Keratinocyte (primary cell): ENCODE measurements at places on chromosomes 5 and 9.

- no peak for DNase-seq
Observed at GRCh38 chr5:76771705-76772405, 47.0 kb upstream of the F2RL1 start.

GRCh38 chr9:138052322-138052615, 174.7 kb downstream of the CACNA1B start:
- no peak for DNase-seq

DNA sequence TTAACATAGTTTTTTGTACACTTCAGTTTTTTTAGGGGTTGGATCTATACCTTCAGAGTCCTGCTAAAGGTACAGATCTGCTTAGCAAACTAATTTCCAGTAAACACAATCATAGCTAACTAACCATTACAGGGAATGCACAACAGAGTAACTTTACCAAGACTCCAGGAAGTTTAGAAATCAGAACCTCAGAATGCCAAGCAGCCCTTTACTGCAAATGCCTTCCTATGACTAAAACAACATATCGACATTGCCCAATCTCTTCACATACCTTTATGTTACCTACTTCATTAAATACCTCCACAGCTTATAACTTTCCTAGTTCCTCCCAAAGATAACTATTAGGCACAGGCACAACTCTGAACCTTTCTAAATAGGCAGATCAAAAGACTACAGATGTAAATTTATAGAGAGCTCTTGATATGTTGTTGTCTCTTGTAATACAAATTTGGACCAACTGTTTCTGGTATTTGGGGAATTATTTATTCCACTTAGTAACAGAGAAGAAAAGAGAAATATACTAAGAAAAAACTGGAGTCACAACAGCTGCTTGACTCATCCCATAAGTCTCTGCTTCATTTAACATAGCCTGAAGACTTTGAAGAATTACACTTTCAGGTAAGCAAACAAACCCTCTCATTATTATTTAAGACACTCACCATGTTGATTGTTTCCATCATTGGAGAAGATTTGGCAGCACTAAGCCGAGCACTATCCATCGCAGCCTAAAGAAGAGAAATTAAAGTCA, 46.0 kb upstream of the OR2K2 start:
- no peak for DNase-seq

DNA sequence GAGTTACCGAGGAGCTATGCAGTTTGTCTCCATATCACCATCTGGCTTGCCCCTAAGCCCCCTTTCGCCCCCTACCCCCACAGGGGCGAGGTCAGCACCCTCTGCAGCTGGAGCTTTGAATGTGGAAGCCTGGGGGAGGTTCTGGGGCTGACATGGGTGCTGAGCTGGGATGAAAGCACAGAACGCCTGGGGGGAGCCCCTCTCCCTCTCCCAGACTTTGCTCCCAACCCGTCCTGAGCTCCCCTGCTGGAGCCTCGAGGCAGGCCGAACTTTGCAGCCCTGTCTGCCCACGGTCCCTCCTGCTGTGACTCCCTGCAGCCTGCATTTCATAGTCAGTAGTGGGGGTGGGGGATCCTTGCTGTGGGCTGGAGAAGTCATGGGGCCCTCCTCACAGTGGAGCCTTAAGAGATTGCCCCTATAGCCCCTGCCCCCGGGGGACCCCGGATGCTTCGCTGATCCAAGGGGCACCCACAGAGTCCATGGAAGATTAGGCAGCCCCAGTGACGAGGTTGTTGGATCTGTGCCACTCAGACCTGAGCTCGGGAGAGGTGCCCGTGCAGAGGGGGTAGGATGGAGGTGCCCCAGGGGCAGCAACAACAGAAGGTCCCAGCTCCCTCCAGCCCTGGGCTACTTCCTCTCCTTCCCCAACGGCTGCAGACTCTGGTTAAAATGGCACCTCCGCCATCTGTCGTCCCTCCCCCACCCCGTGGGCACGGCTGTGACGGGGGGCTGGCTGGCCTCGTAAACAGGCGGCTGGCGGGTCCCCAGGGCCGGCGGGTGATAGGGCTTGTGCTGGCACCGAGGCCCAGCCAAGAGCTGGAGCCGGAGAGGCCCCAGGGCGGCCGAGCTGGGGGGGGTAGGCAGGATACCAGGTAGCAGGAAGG, 162.0 kb downstream of the C9orf50 start:
- DNase-seq, result no peak

GRCh38 chr5:150689120-150689519, 11.7 kb downstream of the RBM22 start:
- no peak for DNase-seq

DNA sequence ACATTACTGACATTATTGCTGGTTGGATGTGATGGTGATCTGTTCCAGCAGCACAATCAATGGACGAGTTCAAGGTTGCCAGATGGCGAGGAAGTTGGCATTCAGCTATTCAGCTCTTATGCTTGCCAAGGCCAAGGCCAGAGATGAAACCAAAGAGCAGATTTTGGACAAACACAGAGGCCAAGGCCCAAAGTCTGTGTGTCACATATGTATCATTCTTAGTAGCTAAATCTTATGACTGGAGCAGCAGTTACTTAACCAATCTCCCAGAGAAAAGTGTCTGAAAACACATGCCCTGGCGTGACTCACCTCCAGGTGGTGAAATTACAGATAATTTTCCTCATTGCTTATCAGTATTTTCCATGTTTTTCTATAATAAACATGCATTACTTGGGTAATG, 189.0 kb upstream of the EGFLAM start:
- peak; percentile 25 for DNase-seq

GRCh38 chr5:18601185-18601584, 966.9 kb downstream of the TAF11L14 start:
- DNase-seq, result no peak

DNA sequence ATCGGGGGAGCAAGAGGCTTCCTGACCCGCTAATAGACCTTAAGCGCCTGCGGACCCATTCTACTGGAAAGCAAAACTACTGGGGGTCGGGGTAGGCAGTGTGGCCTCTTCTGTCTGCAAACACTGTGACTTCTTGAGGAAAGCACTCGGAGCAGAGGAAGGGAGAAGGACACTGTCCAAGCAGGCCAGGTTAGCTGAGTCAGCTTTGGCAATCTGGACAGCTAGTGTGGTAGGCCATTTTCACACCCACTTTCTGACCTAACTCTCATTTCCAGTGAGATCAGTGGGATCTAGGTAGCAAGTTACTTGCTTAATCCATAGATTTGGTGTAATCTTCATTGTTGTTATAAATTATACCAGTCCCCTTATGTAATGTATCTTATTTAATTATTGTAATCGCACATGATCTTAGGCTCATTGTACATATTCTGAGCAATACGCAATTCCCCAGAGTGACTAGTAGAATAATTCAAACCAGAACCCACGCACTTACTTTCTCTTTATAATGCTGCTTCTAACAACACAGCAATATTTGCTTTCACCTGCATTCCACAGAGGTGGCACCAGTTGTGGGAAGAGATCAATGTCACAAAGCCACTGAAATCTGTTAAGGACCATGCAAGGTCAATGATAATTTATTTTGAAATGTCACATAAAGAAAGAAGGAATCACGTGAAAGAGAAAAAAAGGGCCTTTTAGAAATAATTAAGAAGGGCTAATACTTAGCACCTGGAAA, 82.9 kb downstream of the NREP start:
- DNase-seq, result no peak

- DNase-seq, result no peak
Observed at GRCh38 chr5:72084876-72085275, 22.4 kb upstream of the MAP1B start.

DNA sequence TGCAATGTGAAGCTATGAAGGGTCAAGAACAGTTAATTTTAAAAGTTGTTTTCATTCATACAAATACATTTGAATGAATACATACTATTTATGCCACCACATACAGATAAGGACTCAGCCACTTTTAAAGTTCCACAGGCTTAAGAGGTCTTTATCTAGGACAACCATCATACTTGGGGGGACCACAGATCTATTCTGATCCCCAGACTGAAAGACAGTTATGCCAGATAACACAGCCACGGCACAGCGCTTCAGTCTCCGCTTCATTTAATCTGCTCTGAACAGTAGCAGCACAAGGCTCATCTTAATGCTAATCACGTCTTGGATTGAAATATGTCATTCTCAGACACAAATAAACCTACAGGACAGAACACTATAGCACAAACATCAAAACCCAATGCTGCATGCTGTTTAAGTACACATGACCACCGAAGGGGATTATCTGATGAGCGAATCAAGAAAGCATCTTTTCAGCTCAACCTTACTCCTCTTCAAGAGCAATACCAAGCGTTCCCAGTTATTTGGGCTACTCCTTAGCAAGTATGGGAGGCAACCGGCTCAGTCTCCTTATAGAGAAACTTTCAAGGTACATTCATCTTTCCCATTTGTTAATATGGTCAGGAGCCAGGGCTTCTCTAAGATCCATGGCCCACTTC, 33.3 kb downstream of the PUM3 start:
- no peak for DNase-seq

- DNase-seq, result no peak
Observed at GRCh38 chr9:87152256-87152655, 204.9 kb upstream of the GAS1 start.

DNA sequence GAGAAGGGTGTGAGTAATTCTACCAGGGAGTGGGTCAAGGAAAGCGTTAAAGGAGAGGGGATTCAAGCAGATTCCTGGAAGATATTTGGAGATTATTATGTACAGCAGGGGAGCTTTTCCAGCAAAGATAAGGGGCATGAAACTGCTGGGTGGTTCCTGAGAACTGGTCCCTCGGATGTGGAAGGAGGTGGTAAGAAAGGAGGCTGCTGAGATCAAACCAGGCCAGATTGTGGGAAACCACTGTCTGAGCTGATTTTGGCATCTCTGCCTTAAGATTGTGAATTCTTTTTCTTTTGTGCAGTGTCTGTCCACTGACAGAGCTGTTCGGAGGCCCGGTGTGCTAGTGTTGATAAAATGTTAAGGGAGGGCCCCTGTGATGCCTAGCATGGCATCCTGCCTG, 45.4 kb downstream of the SNX30 start:
- no peak for DNase-seq

DNA sequence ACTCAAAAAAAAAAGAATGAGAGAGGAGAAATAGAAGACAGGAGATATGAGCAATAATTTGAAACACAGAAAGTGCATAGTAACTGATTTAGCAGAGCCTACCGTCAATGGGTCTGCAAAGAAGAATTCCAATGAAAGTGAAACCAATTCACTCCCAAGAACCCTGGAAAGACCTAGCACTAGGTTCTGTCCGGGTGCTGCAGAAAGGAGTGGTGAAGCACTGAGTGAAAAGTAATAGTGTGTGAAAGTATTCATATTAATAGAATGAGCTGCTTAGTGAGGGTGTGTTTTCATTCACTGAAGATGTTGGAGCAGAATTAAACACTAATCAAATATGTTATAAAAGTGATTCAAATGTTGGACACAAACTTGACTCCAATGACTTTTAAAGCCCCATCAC, 51.3 kb upstream of the SLC30A5 start:
- DNase-seq, result no peak

- DNase-seq, result no peak
Observed at GRCh38 chr5:176319827-176320554, 41.6 kb downstream of the KIAA1191 start.

DNA sequence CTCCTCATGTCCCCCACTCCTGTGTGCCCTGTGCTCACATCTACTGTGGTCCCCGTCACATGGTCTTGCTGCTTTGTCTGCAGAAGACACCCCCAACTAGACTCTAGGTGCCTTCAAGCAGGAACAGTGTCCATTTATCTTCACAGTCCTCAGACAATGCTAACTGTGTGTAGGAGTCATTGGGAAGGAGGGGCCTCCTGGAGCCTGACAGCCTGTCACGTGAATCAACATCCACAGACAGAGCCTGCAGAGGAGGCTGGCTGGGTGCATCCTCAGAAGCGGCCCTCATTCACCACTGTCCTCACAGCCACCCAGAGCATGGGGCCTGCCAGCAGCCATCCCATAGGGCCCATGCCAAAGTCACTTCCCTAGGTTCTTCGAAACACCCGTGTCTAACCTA, 98.7 kb downstream of the MED10 start:
- no peak for DNase-seq

GRCh38 chr5:160269017-160269416, 39.7 kb downstream of the FABP6 start:
- DNase-seq, result no peak

DNA sequence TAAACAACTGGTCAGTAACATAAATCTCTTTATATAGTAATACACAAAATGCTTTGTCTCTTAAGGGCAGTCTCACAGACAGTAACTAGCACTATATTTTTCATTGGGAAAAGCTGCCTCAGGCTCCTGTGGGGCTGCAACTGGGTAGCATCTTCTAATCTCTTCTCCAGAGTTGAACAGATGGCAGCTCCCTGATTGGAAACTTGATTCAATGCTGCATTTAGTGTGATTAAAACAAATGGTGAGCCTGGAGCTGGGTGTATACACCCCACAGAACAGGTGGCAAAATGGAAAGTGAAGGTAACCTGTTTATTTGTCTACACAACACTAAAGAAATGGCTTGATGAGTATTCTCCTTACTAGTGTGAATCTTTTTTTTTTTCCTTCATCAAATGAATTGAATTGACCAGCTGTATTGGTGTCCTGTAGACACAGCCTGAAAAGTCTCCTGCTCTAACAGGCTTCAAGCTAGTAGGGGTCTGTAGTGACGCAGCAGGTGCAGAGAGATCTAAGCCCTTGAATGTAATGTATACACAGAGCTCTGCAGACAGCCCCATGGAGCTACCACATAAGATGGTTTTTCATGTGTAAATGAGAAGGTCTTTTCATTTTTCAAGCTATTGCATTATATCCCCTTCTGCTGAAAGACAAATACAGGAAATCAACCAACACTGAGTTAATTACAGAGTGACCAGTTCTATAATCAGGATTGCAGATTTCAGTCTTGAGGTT, 43.3 kb downstream of the IZUMO3 start:
- DNase-seq, result no peak

GRCh38 chr5:153429761-153430380, 60.6 kb upstream of the GRIA1 start:
- no peak for DNase-seq

DNA sequence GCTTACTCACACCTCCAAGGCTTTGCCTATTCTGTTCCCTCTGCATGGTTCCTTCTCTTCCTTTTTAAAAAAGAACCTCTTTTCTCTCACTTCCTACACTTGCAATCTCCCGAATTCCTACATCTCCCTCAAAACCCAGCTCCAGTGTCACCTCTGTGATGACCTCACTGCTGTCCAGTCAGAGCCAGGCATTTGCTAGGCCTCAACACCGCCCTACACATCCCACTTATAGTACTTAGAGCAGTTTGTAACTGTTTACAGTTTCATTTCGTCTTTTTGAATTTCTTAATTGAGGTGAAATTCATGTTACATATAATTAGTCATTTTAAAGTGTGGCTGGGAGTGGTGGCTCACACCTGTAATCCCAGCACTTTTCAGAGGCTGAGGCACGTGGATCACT, 30.8 kb downstream of the CD14 start:
- no peak for DNase-seq

GRCh38 chr5:43303242-43303641, 10.0 kb downstream of the HMGCS1 start:
- no peak for DNase-seq

- DNase-seq, result no peak
Observed at GRCh38 chr5:126456217-126456820, 33.1 kb downstream of the GRAMD2B start.
